ENCODE measurements at places on chromosomes 1 and 21. TPM values are rescaled to one million over a fixed set of nuclear protein-coding genes. Genes with fewer than 3 reads are reported as not detected.

DNA sequence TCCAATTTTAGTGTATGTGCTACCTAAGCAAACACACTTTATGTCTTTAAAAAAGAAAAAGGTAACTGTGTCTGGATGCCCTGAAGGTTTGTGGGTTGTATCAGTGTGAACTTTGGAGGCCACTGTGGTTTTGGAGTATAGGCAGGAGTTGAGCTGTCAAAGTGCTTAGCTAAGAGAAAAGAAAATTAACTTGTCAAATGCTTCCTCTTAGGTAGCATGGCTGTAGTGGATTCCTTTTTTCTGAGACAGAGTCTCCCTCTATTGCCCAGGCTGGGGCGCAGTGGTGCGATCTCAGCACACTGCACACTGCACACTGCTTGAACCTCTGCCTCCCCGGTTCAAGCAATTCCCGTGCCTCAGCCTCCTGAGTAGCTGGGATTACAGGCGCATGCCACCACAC is 11.2 kb upstream of the SLC41A1 start:
- no peak for DNase-seq

GRCh38 chr1:245475961-245476516 is 321.3 kb downstream of the KIF26B start:
- DNase-seq: no peak

DNA sequence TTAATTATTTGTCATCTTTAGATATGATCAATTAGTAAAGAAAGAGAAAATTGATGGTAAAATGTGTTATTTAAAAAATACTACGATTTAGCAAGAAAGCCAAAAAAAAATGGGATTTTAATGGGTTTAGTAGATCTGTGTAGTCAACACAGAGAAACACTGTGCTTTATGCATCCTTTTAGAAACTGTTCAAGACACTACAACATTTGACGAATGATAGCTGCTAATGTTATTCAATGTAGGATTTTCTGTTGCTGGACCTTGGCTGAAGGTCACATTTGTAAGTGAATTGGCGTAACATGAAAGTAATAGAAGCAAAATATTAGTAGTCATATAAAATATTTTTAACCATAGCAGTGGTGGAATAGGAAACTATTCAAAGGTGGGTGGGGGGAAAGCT is 1293.9 kb downstream of the NCAM2 start:
- no peak for DNase-seq

The CRP gene
- not detected for total RNA-seq

The MMEL1 gene
- total RNA-seq: 0.58 TPM

DNA sequence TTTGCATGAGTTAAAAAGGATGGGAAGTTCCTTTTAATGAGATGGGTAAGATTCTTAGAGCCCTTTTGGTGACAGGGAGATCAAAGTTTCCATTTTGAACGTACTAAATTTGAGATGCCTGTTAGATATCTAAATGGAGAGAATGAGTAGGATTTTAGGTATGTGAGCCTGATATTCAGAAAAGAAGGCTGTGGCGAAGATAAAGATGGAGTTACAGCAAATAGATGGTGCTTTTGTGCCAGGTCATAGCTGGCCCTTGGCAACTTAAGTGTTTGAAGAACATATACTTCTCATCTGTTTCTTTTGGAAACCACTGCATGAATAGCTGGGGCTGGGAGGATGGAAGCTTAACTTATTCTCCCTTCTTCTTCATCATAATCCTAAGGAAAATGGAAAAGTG is 282.5 kb downstream of the PTBP2 start:
- DNase-seq: no peak

GRCh38 chr1:93394514-93394913 is 48.8 kb downstream of the DR1 start:
- DNase-seq: no peak

The COL18A1 gene
- 12.1 TPM for total RNA-seq

GRCh38 chr1:45583666-45584350 is at the start of gene NASP:
Gene NASP (plus strand): TSS chr1:45584041. CDS start chr1:45584147, 106 bp downstream.
- DNase-seq: peak; percentile 89

GRCh38 chr1:202831906-202832305 is 21.2 kb downstream of the PCAT6 start:
- no peak for DNase-seq

The RAB7B gene
- 0.66 TPM for total RNA-seq

The CA6 gene
- total RNA-seq: not detected

DNA sequence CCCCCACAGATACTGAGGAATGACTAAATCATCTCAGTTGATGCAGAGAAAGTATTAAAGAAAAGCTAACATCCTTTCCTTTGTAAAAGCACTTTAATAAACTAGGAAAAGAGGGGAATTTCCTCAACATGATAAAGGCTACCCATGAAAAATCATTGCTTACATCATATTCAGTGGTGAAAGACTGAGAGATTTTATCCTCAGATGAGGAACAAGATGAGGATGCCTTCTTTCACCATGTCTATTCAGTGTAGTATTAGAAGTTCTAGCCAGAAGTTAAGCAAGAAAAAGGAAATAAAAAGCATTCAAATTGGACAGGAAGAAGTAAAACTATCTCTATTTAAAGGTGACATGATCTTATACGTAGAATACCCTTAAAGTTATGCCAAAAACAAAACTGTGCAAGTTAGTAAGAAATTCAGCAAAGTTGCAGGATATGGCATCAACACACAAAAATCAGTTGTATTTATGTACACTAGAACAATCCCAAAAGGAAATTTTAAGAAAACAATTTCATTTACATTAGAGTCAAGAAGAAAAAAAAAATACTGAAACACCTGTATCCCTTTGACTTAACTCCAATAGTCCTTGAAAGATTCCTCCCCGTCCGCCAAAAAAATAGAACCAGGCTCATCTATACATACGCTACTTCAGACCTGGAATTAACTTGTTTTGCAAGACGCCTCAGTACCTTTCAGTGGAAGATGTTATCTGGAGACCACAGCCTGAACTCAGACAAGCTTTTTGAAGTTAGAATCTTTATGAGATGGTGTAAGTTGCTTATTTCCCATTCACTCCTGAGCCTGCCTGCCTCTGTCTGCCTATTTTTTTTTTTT is 17.5 kb downstream of the ZMYM4 start:
- no peak for DNase-seq

GRCh38 chr21:31476263-31477022 is 132.4 kb upstream of the TIAM1 start:
- no peak for DNase-seq

DNA sequence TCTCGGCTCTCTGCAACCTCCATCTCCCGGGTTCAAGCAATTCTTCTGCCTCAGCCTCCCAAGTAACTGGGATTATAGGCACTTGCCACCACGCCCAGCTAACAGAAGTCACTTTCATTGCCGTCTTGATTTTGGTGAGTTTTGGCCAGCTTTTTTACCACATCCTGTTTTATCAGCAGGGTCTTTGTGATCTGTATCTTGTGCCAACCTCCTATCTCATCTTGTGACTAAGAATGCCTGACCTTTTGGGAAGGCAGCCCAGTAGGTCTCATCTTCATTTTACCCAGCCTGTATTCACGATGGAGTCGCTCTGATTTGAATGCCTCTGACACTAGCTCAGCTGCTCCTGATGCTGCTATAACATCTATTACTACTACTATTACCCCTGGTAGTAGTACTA is 46.8 kb upstream of the BARHL2 start:
- no peak for DNase-seq

- DNase-seq: peak; percentile 56
Measured at GRCh38 chr1:17118268-17118667, 983 bp downstream of the PADI2 start.

DNA sequence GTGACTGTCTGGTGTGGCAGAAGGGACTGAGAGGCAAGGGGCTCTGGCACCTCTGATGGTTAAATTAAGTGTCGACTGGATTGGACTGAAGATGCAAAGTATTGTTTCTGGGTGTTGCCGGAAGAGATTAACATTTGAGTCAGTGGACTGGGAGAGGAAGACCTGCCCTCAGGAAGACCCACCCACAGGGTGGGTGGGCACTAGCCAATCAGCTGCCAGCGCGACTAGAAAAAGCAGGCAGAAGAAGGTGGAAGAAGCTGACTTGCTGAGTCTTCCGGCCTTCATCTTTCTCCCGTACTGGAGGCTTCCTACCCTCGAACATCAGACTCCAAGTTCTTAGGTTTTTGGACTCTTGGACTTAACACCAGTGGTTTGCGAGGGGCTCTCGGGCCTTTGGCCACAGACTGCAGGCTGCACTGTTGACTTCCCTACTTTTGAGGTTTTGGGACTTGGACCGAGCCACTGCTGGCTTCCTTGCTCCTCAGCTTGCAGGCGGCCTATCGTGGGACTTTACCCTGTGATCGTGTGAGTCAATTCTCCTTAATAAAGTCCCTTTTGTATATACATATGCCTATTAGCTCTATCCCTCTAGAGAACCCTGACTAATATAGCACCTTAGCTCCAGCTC is 79.6 kb downstream of the KAZN start:
- DNase-seq: no peak

DNA sequence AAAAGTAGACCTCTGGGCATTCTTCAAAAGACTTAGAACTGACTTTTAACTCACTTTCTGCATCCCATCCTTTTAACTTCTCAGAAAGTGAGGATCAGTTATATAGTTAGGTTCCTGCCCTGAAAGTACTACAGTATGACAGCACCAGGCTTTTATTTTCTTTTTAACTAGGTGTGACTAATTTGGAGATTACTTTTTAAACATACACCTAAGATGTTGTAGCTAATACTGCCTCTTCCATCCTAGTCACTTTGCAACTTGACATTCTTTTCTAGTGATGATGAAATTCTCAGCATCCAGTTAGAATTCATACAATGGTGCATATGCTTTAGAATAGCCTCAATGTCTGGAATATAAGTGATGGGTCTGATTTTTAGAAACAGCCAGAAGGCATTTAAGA is 24.6 kb downstream of the RUNX1 start:
- no peak for DNase-seq
